ENCODE measurements at places on chromosomes 12 and 14.

DNA sequence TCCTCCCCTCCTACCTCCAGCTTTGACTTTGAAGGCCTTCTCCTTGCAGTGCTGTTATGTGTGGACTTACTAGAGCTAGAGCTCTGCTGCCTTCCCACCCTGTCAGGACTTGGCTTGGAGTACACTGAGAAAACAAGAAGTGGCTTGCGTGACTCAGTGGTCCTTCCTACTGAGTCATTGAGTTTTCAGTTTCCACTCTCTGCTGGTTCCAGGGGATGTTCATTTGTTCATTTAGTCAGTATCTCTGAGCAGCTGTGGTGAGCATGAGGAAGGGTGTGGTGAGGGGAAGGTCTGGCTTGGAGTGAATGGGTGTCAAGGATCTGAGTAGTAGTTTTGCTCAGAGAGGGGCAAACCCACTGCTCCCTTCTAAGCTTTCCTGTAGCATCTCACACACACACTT, 17.2 kb upstream of the ELK3 start:
- DNase-seq = no peak

DNA sequence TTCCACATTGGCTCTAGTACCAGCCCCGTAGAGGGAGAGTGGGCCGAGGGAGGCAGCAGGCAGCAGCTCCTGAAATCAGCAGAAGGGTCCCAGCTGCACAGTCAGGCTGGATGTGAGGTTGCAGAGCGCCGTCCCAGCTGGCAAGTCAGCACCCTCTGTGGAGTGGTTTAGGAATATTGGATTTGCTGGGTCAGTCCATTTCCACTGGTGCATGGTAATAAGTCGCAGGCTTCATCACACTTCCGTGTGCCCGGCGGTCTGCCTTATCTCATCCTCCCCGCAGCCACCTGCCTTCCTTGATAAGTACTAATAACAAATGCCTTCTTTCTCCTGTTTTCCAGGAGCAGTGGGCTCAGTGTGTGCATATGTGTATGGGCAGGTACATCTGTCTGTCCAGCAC, 112.9 kb downstream of the TSPAN9 start:
- no peak for DNase-seq

DNA sequence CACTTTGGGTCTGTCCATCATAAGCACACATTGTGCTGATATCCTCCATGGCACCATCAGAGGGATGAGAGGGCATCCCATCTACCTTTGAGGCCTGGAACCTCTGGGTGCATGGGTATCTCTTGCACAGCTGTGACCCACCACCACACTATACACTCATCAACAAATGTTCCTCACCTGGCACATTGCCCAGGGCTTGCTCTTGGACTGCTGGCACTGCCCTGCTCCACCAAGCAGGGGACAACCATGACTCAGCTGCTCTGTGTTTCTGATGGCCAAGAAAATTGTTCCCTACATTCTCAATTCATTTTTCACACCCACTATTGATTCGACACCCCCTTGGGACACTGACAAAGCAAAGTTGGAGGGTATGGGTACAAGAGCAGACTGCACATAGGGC, 155.5 kb downstream of the PTPRO start:
- peak; percentile 19 for DNase-seq

GRCh38 chr12:120116792-120117651, 469 bp upstream of the RAB35 start:
- DNase-seq = peak; percentile 92

- DNase-seq = no peak
Observed at GRCh38 chr12:70077441-70077840, 165.8 kb upstream of the CNOT2 start.

- DNase-seq = no peak
Observed at GRCh38 chr12:11798856-11799501, 149.5 kb downstream of the ETV6 start.

DNA sequence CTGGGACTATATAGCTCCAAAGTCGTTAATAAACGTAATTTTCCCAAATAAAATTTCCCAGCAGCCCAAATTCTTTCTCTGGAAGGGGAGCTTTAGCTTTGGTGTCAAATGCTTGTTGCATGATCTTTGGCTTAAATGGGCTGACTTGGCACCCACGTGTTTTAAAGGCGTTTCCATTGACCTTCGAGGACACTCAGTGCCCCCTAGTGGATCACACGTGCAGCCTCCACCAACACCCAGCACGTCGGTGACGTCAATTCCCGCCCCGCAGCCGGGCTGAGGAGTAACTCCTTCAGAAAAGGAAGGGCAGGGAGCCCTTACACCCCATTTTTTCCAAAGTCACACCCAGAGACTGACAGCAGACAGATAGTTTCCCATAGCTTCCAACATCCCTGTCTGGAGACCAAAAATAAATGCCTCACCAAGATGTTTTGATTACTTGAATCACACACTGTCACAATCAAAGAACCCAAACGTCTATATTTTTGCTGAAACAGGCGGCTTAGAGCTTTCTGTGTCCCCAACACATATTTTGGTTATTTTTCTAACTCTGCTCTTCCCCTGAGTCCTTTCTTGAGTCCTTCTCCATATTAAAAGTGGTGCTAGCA, 707.9 kb downstream of the AACS start:
- peak; percentile 2 for DNase-seq

- no peak for DNase-seq
Observed at GRCh38 chr14:74950795-74951442, 4.5 kb downstream of the PGF start.

GRCh38 chr12:26434299-26435068, 239.1 kb downstream of the SSPN start:
- DNase-seq = peak; percentile 27

GRCh38 chr14:100622708-100623485, 35.7 kb upstream of the BEGAIN start:
- no peak for DNase-seq

DNA sequence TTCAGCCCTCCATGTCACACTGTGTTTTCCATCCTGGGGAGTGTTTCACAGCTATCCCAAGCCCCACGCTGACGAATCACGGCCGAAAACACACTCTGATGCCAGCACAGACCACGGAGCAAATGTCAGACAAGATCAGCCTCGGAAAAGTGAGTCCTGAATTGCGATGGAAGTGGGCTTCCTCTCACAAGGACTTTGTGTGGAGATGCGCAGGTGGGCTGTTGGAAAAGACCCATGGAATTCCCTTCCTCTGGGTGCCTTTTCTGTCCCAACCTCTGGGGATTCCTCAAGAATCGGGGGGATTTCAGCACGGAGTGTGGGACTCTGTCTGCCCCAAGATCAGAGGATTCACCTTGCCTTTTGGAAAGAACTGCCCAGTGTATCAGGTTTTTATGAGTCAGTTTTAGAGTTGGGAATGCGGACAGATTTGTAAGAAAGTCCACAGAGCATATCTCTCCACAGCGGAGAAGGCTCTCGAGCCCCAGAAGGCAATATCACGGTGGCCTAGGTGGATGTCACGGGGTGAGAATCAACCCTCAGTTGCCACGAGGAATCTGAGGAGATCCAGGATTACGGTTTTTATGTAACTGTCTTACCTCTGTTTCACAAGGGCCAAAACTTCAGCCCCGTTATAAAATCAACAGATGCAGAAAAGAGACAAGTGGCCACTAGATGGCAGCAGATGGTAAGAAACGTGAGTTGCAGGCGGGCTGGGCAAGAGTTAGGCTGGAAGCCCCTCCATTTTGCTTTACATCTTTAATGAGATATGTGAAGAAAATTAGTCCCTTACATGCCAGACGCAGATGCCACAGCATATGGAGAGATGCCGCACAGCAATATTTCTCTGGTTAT, 201.9 kb downstream of the DAD1 start:
- DNase-seq = peak; percentile 71

DNA sequence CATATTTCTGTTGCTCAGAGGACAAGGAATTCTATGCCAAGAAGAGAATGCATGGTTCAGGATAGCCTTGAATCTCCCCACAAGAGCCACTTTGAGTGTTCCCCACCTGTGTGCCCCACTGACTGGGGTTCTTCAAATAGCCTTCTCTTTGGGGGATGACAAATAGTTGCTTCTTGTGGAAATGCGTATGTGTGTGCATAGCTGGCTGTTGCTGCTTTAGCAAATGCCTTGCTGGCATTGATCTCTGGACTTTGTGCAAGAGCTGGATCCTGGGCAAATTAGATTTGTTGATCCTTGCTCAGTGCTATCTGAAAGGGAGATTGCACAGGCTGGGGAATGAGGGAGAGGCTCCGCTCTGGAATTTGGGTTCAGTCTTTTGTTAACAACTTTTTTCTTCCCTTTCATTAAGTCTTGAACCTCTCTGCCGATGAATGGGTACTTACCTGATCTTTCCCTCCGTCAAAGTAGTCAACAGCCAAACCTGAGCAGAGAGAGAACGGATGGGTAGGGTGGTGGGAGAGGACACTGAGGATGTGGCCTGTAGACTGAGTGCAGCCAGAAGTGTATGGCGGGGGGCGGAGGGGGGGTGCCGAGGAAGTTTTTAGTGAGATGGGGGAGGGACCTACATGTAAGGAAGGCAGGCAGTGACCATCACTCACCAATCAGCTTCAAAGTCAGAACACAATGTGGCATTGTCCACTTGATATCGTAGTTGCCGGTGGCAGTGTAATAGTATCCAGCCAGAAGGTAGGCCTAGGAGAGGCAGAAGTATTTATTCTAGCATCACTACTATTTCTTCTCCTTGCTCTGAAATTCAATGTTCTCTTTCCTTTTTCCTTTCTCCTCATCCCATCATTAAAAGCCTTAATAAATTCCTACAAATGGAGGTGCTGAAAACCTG, 10.7 kb downstream of the EMG1 start:
- no peak for DNase-seq

DNA sequence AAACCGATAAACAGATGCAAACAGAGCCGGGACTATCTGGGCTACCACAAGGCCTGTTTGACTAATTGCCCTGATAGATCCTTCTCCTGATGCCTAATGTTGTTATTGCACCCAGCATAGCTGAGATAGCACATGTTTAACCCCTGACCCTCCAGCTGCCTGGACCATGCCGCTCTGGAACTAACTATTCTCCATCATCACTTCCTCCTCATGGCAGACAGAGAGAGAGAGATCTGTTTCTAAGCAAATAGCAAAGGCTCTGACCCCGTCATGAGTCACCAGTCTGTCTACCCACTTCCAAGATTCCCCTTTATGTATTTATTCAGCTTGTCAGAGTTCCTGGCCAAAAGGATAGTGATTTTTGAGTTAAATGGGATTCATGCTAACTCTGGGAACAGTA, 58.2 kb upstream of the FLRT2 start:
- no peak for DNase-seq

DNA sequence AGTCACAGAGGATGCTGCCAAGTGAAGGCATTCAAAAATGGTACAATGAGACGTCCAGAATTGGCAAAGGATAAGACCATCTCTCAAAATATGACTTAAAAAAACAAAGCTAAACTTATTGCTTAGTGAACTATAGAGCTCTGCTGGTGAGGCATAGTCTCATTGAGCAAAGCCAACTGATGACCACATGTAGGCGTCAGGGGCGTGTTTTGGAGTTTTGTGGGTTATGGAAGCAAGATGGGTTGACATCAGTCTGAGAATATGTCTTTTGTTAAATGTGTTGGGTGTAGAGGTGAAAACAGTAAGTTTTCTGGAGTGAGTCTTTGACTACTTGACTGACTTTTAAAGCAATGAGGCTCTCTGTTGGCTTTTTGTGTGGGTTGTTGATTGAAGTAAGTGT, 47.2 kb downstream of the ATL1 start:
- no peak for DNase-seq

DNA sequence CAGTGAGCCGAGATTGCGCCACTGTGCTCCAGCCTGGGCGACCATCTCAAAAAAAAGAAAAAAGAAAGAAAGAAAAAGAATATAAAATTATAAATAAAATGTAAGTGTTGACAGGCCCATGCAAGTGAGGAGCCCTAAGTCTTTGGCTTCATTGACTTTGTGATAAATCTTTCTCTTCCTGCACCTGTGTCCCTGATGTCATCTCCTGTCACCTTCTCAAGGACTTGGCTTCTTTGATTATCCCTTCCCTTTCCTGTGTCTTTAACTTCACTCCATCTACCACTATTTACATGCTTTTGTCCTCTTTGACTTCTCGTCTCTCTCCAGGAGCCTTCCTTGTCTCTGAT, 33.6 kb upstream of the WNK1 start:
- no peak for DNase-seq

DNA sequence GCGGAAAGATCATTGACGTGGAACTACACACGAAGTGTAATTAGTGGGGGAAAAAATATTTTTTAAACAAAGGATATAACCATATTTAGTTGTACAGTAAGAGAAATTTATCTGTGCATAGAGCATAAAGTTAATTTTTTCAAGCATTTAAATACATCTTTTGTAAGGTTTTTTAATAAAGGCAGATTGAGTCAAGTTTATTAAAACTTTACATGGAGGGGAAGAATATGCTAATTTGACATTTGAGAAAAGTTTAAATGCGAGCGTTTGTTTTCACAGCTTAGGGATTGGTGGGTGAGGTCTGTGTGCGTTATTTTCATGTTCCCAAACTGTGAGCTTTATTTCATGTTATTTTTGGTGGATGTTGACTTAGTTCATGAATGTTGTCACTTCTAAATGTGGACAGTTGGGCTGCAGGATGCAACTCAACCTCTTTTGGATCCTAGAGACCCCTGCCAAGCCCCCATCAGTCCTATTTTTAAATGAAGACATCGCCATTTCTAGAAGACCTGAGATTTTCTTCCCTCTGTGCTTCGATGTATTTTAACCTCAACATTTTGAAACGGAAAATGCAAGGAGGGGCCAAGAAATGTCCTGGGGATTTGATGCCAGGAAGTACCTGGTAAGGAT, 32.3 kb downstream of the BRI3BP start:
- DNase-seq = no peak

DNA sequence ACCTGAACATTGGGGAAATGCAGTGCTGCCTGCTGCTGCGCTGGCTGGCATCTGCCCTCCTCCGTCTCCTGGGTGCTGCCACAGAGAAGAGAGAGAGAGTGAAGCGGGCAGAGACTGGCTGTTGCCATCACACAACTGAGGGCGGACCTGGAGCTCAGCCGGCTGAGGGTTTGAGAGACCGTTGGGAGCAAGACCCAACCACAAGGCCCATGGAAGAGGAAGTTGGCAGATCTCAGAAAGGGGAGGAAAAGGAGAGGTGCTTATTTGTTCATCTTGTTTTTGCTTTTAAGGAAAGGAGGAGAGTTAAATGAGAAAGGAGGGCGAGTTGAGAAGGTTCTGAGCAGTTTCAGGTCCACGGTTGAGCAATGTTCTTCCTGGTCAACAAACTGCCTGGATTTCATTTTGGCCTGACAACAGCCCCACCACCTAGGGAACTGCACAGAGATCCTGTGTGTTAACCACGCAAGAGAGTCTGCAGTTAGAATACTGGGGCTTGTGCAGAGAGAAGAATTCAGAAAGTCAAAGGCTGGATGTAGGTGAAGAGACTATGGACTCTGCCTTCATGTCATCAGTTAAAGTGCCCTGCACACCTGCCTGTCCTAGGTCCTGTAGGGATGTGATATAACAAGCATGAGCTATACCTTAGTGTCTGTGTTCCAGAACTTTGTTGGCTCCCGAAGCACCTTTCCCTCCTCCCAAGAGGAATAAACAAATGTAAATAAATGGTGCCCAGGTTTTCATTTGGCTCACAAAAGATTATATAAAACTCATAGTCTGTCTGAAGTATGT, 124.6 kb downstream of the ETV6 start:
- no peak for DNase-seq

- DNase-seq = no peak
Observed at GRCh38 chr14:75344411-75344810, 65.8 kb downstream of the FOS start.

GRCh38 chr12:1878695-1879094, 39.8 kb downstream of the CACNA2D4 start:
- no peak for DNase-seq

GRCh38 chr14:92942576-92942975, 19.6 kb downstream of the CHGA start:
- DNase-seq = no peak
